CD4-positive, alpha-beta T cell treated with Interleukin-21 for 1 hour (primary cell): ENCODE measurements at places on chromosomes 1 and 21.

DNA sequence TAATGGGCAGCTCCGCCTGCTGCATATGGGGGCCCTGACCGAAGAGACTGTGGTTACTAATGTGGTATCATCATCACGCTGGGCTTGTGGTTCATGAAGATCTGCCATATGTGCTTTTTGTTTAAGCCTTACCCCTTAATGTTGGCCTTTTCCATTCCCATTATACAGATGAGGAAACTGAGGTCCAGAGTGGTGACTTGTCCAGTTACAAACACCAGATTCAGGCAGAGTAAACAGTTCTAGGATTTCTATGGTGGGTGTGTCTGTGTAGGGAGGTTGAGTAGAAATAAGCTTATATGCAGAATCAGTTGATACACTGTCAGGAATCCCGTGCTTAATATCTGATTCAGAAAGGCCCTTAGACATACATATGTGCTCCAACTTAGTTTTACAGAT lies 691 bp downstream of the UTP11 start:
- DNase-seq, result no peak

DNA sequence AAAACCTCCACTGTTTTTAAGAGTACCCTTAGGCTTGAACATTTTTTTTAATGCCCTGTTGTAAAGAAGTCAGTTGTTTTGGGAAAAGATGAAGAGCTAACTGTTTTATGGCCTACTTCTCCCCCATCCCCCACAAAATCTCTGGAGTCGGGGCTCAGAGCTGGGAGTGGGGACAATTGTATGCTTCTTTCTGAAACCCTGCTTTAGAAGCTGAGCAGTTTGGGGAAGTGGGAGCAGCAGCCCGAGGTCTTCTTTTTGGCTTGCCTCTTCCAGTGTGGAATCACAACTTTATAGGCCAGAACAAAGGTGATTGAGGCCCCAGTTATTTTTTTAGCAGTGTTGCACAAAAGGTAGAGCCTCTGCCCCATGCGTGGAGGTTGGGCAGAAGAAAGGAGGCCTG lies 25.2 kb downstream of the PPP2R5A start:
- DNase-seq, result no peak

- DNase-seq, result no peak
Measured at GRCh38 chr1:224745394-224745793, 129.3 kb downstream of the CNIH3 start.

GRCh38 chr1:166978821-166979220 lies 3.5 kb upstream of the ILDR2 start:
- DNase-seq, result no peak

DNA sequence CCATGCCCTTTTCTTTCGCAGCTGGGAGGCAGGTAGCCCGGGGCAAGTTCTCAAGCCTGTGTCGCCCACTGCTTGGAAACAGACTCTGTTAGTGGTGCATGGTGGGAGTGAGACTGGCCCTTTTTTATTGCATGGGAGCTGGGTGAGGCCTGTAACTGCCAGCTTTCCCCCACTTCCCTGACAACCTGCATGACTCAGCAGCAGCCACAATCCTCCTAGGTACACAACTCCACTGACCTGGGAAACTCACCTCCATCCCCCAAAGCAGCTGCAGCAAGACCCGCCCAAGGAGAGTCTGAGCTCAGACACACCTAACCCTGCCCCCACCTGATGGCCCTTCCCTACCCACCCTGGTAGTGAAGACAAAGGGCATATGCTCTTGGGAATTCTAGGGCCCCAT lies 25.8 kb downstream of the PIGP start:
- no peak for DNase-seq

GRCh38 chr21:43814215-43815106 lies 25.1 kb downstream of the RRP1 start:
- no peak for DNase-seq
